ENCODE measurements at places on chromosomes 1 and 21.
A peak's percentile ranks its signal among the peaks of the same experiment; 100 is the strongest.

- DNase-seq, result peak; percentile 85
These were observed 8.8 kb upstream of the CTBS start for GRCh38 chr1:84582802-84583587.

- DNase-seq, result peak; percentile 90
These were observed 453.7 kb downstream of the TTLL7 start for GRCh38 chr1:83545066-83545862.

DNA sequence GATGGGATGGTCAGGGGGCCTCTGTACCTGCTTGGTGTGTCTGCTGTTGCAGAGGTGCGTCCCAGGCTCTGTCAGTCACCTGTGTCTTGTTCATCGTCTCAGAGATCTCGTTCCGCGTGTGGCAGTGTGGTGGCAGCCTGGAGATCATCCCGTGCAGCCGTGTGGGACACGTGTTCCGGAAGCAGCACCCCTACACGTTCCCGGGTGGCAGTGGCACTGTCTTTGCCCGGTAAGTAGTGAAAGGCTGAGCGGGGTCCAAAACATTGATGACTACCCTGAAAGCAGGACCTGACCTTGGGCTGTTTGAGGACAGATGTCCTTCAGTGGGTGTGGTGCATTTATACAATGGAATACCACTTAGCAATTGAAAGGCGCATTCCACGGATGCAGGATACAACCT is 171.0 kb downstream of the PGBD5 start:
- no peak for DNase-seq

DNA sequence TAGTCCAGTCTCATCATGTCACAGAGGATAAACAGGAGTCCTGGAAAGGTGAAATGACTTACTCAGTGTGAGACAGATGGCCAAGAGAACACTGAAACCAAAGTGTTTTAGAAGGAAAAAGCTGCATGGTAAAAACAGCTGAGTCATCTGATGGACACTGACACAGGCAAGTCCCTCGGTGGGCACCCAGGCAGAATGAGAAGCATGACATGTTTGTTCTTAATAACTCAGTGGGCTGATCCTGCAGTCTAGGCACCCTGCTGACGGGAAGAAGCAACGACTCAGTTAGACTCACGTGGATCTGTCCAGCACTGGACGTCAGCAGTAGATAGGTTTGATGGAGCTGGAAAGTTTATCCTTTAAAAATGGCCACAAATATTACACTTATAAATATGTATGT is 116.9 kb downstream of the RGS7 start:
- DNase-seq, result no peak

DNA sequence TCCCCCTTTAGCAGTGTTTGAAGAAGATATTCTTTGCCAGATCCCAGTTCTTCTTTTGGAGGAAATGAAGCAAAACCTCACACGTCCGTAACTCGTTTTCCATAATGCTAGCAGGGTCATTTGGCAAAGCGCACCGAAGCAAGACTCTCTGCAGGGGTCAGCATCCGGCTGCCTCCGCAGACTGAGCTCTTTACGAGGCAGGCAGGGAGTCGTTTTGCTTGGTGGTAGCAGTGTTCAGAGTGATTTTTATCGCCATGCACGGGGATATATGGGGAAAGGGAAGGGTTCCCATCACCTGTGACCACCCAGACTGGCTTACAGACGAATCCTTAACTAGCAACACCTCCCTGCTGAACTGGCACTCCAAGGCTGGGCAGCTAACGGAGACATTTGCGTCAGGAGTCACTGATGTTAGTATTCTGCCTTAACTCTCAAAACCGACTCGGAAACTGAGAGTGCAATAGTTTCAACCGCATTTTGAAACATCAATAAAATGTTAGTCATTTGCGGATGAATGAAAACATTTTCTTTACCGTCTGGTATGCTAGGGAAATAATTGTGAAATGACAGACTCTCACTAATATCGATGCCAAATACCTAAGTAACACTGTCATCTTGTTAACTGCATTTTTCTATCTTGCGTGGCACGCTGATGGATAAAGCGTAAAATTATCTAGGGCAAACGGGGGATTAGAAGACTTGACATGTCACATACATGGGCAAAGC is 2.2 kb upstream of the NEGR1 start:
- peak; percentile 76 for DNase-seq
